ENCODE measurements at places on chromosomes 6 and 20.

DNA sequence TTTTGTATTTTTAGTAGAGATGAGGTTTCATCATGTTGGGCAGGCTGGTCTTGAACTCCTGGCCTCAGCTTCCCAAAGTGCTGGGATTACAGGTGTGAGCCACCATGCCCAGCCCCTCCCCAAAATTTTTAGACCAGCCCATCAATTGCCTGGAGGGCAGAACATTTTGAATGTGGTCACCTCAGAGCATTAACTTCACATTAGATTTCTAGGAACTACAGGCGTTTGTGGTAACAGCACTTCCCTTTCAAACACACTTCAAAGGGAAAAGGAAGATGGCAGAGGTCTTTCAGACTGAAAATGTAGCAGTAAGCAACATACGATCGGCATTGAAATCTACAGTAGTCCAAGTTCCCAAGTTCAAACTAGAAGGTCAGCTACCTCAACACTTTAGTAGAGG lies 12.3 kb upstream of the SLA2 start:
- no peak for DNase-seq

DNA sequence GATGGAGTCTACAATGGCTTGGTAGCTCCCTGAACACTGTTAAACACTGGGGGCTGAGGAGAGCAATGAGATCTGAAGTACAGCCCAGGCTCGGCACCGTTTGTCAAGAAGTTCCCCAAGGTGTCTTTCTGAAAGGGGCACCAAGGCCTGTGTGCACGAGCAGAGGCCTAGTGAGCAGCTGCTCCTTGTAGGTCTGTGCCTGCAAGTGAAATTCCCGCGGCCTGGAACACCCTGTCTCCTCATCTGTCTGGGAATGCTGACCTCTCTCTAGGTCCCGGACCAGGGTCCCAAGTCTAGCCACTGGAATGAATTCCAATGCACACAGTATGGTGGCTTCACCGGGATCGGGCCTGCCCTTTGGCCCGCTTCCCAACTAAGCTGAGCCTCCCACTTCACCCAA lies 134.8 kb downstream of the FOXC1 start:
- DNase-seq = no peak

DNA sequence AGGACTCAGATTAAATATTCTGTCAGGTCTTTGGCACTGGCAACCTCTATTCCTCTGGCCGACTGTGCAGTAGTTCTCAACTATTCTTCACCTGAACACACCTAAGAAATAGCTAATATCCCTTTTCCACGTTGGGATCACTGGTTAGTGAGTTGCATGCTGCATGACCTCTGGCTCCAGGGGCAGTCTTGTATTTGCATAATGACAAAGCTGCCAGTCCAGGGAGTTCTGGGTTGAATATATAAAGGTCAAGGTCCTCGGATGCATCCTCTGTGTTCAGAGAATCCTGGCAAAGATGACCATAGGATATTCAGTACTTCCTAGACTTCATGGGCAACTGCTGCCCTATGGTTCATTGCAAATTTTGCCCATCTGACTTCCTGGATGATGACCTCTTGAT lies 131.2 kb downstream of the DNAH8 start:
- no peak for DNase-seq

- DNase-seq = no peak
Measured at GRCh38 chr6:92710048-92710447, 709.3 kb downstream of the EPHA7 start.

DNA sequence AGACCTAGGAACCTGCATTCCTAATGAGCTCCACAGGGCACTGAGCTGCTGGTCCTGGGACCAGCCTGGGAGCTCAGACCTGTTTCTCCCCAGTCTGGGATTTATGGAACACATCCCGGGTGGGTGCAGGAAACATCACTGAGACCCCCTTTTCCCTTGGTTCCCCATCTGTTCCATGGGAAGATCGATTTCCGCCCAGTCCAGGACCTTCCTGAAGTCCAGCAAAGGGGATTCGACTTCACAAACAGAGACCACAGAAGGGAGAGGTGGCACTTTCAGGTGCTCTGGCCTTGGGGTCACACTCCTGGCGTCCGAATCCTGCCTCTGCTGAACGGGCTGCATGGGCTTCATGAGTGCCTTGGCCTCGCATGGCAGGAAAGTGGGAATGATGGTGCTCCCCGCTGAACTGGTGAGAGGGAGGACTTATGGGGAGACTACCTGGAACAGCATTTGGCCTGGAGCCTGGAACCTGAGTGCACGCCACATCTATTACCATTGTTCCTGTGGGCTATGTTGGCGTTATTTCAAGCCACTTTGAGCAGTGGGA lies 296.3 kb downstream of the TAF4 start:
- DNase-seq = no peak

DNA sequence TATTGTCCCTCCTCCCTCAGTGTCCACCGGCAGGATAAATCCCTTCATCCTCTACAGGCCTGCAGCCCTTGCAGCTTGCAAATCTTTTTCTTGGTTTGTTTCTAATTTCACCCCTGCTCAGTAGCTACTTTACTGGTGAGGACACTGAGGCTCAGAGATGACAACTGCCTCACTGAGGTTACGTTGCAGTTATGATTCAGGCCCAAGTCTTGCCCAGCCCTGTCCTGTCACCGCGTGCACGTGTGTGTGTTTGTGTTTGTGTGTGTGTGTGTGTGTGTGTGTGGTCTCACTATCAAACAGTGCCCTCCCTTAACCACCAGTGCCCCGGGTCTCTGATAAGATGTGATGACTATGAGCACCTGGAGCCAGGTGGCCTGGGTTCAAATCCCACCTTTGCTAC lies 21.1 kb downstream of the FAM110A start:
- DNase-seq = no peak
